Psoas muscle (tissue), 8 donors: ENCODE measurements at places on chromosomes 11 and 22. TPM values are rescaled to one million over a fixed set of nuclear protein-coding genes. Genes with fewer than 3 reads are reported as not detected.
A peak's percentile ranks its signal among the peaks of the same experiment; 100 is the strongest.

CLDN5 gene
- total RNA-seq: 42.3 TPM

DNA sequence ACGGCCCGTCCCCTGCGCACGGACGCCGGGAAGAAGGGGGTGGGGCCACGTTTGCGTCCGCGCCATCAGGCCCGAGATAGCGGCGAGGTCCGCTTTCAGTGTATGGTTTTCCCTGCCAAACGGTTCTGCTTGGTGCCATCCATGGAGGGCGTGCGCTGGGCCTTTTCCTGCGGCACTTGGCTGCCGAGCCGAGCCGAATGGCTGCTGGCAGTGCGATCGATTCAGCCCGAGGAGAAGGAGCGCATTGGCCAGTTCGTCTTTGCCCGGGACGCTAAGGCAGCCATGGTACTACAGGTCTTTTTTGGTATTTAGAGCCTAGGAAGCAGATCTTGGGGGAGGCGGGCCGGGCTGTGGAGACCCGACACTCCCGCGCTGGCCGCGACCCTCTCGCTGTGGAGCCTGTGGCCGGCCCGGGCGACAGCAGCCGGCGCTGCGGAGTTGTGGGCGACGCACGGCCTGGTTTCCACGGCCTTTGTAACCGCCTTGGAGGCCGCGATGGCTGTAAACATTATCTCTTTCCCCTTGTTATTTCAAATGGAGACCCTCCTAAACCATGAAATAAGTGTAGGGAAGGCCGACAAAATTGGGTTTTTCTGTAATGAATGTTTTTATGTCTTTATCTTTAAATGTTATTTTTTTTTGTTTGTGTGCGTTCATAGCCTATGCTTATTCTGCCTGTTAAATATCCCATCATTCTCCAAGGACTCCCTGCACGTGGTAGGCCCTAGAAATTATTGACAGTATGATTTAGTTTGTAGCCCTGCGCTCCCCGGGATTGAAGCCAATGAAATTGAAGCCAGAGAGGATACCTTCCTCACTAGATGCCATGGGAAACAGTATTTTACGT is at the start of gene AASDHPPT:
Gene AASDHPPT (plus strand): TSS at position 54 of the 847 bp plus-strand sequence. CDS start 49 bp downstream, at position 103.
- peak within 1 kb of the TSS; percentile 77 for H3K4me3 ChIP-seq
- no peaks in the 10 kb centered on the region for H3K27me3 ChIP-seq
- H3K27ac ChIP-seq: peak within 1 kb of the TSS; percentile 98

DNA sequence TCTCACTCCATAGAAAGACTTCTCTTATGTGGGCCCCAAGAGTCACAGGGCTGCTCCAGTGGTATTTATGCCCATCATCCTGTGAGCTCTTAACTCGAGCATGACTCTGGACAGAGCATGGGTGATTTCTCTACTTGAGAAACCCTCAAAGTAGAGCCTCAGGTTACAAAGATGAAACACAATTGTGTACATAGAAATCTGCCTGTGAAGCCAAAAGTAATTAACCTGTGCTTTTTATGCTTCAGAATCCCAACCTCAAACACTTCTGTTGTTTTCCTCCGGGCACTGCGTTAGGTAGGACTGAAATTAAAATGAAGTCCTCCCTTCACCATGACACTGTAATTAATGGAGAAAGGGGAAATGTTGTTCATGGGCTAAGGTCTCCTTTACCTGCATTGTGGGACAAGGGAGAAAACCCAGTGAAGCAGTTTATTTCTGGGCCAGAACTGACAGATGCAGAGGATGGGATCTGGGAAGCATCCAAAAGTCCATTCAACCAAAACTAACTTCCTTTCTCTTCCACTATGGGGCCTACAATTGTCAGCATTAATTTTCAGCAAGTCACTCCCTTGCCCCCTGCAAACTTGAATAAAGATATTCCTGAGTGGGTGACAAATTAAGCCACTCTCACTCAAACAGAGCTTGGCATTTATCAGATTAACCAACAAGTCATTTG is 24.1 kb upstream of the POU2AF1 start:
- no peaks in the 10 kb centered on the region for H3K36me3 ChIP-seq
- no peak for DNase-seq
- H3K27me3 ChIP-seq: no peaks in the 10 kb centered on the region
- no peak overlapping the region for H3K27ac ChIP-seq
- H3K4me3 ChIP-seq: no peak overlapping the region

GRCh38 chr11:93921695-93922468 is 71.5 kb upstream of the VSTM5 start:
- H3K27ac ChIP-seq: no peak overlapping the region
- H3K4me3 ChIP-seq: no peak overlapping the region
- H3K4me1 ChIP-seq: no peaks in the 10 kb centered on the region
- H3K36me3 ChIP-seq: no peaks in the 10 kb centered on the region
- DNase-seq: no peak

BIRC2 gene
- 30.3 TPM for total RNA-seq

DNA sequence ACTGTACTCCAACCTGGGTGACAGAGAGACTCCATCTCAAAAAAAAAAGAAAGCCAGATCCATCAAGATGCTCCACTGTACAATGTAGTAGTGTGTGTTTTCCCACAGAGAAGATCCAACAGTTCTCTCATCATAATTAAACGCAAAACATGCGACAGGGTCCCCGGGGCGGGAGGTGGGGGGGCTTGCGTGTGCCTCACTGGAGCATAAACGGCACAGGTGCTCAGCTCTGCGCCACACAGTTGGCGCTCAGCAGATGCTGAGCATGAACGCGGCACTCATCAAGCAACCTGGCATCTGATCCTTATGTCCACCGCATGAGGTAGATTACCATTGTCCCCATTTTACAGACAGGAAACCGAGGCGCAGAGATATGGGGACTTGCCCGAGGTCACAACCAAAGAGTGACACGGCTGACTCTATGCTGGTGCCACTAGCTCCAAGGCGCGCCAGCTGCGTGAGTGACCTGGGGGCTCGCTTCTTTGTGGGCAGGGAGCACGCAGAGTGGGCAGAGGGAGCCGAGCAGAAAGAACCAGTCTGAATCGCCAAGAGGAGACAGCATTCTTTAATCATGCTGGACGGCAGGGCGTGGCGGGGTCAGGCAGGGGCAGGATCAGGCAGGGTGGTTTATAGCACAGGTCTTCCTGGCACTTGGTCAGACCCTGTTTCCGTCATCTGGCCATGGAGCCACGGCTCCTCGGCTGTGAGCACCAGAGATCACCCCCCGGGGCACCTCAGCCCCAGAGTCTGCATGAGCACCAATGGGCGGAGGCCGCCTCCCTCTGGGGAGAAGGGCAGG is 8.2 kb downstream of the C1QTNF6 start:
- peaks cover 27% of the 10 kb centered on the region for H3K4me1 ChIP-seq
- no peak overlapping the region for H3K4me3 ChIP-seq
- peak overlapping the region; percentile 73 for H3K27ac ChIP-seq
- H3K36me3 ChIP-seq: no peaks in the 10 kb centered on the region

ART1 gene
- 31.0 TPM for total RNA-seq

OR52H1 gene
- total RNA-seq: not detected

LRRC74B gene
- total RNA-seq: not detected

GRCh38 chr11:66569076-66569475 is 670 bp upstream of the CTSF start:
- H3K27me3 ChIP-seq: no peaks in the 10 kb centered on the region
- no peak for DNase-seq
- no peaks in the 10 kb centered on the region for H3K36me3 ChIP-seq
- H3K4me3 ChIP-seq: no peak overlapping the region

- peak; percentile 61 for DNase-seq
- no peaks in the 10 kb centered on the region for H3K36me3 ChIP-seq
- H3K27me3 ChIP-seq: no peaks in the 10 kb centered on the region
- peaks cover 3% of the 10 kb centered on the region for H3K4me1 ChIP-seq
- peak within 1 kb of the TSS; percentile 58 for H3K4me3 ChIP-seq
These were observed at the start of gene GPR152 for GRCh38 chr11:67452141-67452952. Gene GPR152 (minus strand): TSS chr11:67452729. CDS start chr11:67452724, 5 bp downstream.

- no peaks in the 10 kb centered on the region for H3K27me3 ChIP-seq
- peaks cover 32% of the 10 kb centered on the region for H3K4me1 ChIP-seq
- H3K36me3 ChIP-seq: no peaks in the 10 kb centered on the region
- peak overlapping the region; percentile 91 for H3K4me3 ChIP-seq
- DNase-seq: peak; percentile 85
These were observed 952 bp downstream of the YAP1 start for GRCh38 chr11:102111011-102111786.

DNA sequence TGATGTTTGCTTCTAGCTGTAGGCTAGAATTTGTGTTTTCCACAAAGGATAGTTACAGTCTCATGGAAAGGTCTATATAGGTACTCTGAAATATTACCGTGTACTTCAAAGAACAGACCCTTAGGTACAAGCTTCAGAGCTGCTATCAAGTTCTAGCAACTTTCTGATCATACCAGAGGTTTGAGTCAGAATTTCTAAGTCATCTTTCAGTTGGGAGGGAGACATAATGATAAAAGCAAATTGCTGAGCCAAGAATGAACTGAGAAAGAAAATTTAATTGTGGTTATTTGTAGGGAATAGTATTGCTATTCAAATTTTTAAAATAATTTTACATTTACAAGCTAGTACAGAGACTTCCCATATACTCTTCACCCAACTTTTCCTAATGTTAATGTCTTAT is 19.9 kb upstream of the ME3 start:
- DNase-seq: no peak
- no peak overlapping the region for H3K27ac ChIP-seq
- H3K4me1 ChIP-seq: peaks cover 38% of the 10 kb centered on the region
- no peaks in the 10 kb centered on the region for H3K27me3 ChIP-seq
- H3K36me3 ChIP-seq: no peaks in the 10 kb centered on the region

DNA sequence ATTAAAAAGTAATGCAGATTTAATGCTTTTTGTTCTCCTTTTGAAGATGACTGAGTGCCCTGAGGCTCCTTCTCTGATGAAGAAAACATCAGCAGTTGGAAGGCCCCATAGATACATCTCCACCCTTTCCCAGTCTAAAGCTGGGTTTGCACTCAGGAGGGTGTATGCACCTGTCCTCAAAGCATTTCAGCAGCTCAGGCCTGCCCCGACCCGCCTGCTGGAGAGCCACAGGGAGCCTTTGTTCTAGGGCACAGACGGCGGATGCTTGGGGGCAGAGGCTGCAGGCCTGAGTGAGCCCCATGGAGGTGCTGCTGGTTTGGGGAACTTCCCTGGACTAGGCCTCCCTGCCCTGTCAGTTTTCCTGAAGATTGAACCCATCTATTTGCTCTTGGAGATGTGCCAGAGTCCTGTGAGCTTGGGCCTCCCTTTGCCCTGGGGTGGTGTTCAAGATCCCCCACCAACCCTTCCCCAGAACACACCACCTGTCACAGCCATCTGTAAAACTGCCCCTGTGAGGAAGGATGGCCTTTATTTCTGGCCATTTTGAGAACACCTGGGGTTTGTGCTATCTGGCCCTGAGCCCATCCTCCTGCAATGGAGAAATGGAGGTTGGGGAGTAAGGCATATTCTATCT is 160.0 kb downstream of the NAV2 start:
- H3K4me3 ChIP-seq: no peak overlapping the region
- DNase-seq: no peak
- H3K27me3 ChIP-seq: no peaks in the 10 kb centered on the region
- peaks cover 16% of the 10 kb centered on the region for H3K4me1 ChIP-seq

DNA sequence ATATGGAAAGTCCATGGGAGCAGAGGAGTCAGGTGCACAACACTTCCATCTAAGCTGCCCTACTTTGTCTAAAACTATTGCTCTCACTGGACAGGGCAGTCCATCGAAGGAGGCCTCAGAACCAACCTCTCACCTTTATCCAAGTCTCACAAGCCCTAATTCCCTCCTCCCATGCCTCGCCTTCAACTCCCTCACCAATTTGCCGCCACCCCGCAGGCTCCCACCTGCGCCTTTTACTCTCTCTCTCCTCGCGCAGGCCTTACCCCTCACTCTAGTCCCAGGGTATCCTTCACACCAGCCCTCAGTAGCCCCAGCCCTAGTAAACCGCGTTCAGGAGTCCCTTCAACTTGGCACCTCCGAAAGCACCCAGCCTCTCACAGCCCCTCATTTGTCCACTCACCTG is 451 bp downstream of the FHIP1B start:
- H3K27ac ChIP-seq: peak overlapping the region; percentile 77
- H3K27me3 ChIP-seq: no peaks in the 10 kb centered on the region
- H3K36me3 ChIP-seq: no peaks in the 10 kb centered on the region

GRCh38 chr11:2863276-2863618 is 22.3 kb downstream of the CDKN1C start:
- no peaks in the 10 kb centered on the region for H3K36me3 ChIP-seq
- DNase-seq: no peak
- no peaks in the 10 kb centered on the region for H3K4me1 ChIP-seq

MPZL2 gene
- 8.1 TPM for total RNA-seq

NOX4 gene
- total RNA-seq: 2.5 TPM

DNA sequence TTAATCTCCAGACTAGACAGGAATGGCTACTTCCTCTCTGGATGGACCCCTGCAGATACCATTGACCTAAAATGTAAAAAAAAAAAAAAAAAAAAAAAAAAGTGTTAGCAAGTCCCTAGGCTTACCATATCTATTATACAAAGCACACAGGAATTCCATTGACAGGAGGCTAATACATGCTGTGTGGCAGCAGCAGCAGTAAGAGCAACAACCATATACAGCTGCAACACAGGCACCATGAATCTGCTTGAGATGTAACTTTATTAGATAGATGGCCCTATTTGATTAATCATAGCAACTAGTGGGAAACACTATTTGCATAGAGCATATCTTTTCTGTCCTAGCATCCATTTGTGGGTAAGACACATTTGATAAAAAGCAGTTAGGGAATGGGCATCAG is 1447.1 kb downstream of the FAM181B start:
- DNase-seq: no peak
- H3K27ac ChIP-seq: no peak overlapping the region
- H3K4me3 ChIP-seq: no peak overlapping the region
- H3K27me3 ChIP-seq: no peaks in the 10 kb centered on the region
- no peaks in the 10 kb centered on the region for H3K36me3 ChIP-seq
- H3K4me1 ChIP-seq: no peaks in the 10 kb centered on the region

TEX12 gene
- 0.48 TPM for total RNA-seq

GRCh38 chr11:114066046-114066648 is 6.6 kb downstream of the ZBTB16 start:
- DNase-seq: peak; percentile 35
- peaks cover 89% of the 10 kb centered on the region for H3K4me1 ChIP-seq
- no peaks in the 10 kb centered on the region for H3K27me3 ChIP-seq
- H3K4me3 ChIP-seq: peak overlapping the region; percentile 97
- peaks cover 43% of the 10 kb centered on the region for H3K36me3 ChIP-seq

- no peak overlapping the region for H3K4me3 ChIP-seq
- no peaks in the 10 kb centered on the region for H3K27me3 ChIP-seq
- DNase-seq: no peak
- H3K4me1 ChIP-seq: no peaks in the 10 kb centered on the region
- H3K27ac ChIP-seq: no peak overlapping the region
- no peaks in the 10 kb centered on the region for H3K36me3 ChIP-seq
These were observed 86.3 kb upstream of the LRRC55 start for GRCh38 chr11:57095417-57095816.

CHST1 gene
- 10.9 TPM for total RNA-seq

DNA sequence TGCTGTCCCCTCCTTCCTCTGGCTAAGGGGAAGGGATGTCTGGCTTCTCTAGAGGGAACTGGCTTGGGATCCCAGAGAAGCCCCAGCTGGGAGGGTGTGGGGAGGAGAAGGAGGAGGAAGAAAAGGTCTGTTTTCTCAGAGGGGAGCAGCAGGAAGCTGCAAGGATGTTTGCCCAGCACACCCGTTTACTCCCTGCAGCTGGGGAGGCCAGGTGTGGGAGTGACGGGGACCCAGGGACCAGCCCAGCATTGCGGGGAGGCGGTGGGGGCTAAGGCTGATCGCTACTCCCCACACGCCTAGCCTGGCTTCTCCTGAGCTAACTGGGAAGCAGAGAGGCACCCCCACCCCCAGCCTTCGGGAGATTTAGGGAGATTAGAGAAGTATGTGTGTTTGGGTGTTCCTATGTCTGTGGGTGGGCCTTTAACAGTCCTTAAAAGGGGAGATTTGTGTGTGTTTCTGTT is 3.9 kb downstream of the CREB3L1 start:
- peaks cover 48% of the 10 kb centered on the region for H3K27me3 ChIP-seq
- H3K4me1 ChIP-seq: peaks cover 7% of the 10 kb centered on the region
- DNase-seq: no peak
- no peaks in the 10 kb centered on the region for H3K36me3 ChIP-seq

GALNT18 gene
- 11.3 TPM for total RNA-seq

PIH1D2 gene
- total RNA-seq: 0.49 TPM

GGTLC2 gene
- total RNA-seq: not detected

TMPRSS13 gene
- not detected for total RNA-seq

FIBIN gene
- total RNA-seq: 4.3 TPM
